Activated T-cell treated with anti-CD3 and anti-CD28 coated beads, Interleukin-2, amount 50 U/mL, for 1 hour (primary cell): ENCODE measurements at places on chromosomes 6 and 20.

DNA sequence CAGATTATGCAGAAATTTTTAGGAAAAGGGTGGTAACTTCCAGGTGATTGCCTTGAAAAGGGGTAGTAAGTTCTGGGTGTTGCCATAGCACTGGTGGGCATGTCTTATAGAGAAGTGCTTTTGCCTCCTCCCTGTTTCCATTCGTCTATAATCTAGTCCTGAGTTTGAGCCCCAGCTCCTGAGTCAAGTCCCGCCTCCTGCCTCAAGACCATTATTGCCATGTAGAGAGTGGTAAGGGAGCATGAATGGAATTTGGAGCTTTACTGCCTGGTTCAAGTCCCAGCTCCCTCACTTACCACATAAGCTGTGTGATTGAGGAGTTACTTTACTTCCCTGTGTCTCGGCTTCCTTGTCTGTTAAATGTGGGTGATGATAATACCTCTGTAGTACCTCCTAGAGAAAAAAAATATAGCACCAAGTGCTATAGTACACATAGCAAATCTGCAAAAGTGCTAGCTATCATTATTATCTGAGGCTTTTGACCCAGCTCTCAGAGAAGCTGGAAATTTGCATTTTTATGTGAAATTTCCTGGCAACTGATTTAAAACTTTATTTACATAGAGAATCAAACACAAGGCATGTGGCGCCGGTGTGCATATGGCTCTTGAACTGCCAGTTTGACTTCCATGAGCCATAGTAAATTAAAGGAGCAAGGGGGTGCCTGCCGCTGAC lies 36.0 kb downstream of the TGM6 start:
- DNase-seq: no peak

DNA sequence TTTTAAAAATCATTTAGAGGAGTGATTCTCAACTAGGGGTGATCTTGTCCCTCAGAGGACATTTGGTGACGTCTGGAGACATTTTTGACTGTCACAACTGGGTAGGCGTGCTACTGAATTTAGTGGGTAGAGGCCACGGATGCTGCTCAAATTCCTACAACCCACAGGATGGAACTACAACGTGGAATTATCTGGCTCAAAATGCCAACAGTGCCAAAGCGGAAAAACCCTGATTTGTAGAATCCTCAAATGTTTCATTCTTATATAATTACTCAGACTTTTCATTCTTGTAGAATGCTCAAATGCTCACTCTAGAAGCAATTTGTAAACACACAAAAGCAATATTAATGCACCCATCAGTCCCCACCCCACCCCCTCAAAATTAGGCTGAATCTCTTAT lies 229.8 kb downstream of the ZMYND8 start:
- no peak for DNase-seq

DNA sequence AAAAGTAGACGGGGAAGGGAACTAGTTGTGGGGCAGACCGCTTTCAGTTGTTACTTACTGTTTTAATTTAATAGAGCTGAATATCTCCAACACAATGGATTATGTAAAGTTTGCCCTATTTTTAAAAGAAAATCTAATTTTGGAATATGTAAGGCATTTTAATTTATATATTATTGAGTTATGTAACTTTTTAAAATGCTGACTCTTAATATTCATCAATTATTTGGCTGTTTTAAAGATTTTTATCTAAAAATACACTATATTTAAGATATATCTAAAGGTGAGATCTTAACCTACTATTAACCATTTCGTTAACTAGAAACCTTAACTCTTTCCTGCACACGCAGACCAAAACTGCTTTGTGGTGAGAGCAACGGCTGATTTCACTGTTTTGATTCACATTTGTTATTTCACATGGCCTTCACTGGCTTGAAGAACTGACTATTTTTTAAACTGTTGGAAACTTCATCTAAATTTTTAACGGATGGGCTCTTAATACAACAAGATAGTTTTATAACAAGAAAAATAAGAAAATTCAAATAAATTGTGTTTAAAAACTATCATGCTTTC lies 87.9 kb downstream of the HUS1B start:
- DNase-seq: no peak

DNA sequence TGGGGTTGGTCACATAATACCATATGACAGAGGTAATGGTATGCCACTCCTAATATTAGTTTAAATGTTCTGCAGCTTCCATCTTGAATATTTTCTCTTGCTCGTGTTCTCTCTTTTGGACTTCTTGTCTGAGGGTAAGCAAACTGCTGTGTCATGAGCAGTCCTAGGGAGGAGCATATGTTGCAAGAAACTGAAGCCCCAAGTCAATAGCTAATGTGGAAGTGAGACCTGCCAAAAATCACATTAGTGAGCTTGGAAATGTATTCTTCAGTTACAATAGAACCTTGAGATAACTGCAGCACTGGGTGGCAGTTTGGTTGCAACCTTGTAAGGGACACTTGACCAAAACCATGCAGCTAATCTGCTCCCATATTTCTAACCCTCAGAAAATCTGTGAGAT lies 178.2 kb upstream of the IMPG1 start:
- DNase-seq: no peak

- DNase-seq: no peak
Observed at GRCh38 chr6:158142789-158143188, 25.3 kb downstream of the SERAC1 start.

GRCh38 chr6:48377115-48377514 lies 266.1 kb upstream of the PTCHD4 start:
- DNase-seq: no peak

- DNase-seq: no peak
Observed at GRCh38 chr20:18176318-18176785, 38.7 kb downstream of the KAT14 start.

- DNase-seq: no peak
Observed at GRCh38 chr20:22408521-22409402, 175.6 kb downstream of the FOXA2 start.

GRCh38 chr6:56416247-56416646 lies 168.9 kb upstream of the COL21A1 start:
- DNase-seq: no peak

GRCh38 chr6:137339929-137340559 lies 120.9 kb upstream of the IFNGR1 start:
- no peak for DNase-seq

- no peak for DNase-seq
Observed at GRCh38 chr6:35048031-35048613, 93.0 kb downstream of the TCP11 start.

DNA sequence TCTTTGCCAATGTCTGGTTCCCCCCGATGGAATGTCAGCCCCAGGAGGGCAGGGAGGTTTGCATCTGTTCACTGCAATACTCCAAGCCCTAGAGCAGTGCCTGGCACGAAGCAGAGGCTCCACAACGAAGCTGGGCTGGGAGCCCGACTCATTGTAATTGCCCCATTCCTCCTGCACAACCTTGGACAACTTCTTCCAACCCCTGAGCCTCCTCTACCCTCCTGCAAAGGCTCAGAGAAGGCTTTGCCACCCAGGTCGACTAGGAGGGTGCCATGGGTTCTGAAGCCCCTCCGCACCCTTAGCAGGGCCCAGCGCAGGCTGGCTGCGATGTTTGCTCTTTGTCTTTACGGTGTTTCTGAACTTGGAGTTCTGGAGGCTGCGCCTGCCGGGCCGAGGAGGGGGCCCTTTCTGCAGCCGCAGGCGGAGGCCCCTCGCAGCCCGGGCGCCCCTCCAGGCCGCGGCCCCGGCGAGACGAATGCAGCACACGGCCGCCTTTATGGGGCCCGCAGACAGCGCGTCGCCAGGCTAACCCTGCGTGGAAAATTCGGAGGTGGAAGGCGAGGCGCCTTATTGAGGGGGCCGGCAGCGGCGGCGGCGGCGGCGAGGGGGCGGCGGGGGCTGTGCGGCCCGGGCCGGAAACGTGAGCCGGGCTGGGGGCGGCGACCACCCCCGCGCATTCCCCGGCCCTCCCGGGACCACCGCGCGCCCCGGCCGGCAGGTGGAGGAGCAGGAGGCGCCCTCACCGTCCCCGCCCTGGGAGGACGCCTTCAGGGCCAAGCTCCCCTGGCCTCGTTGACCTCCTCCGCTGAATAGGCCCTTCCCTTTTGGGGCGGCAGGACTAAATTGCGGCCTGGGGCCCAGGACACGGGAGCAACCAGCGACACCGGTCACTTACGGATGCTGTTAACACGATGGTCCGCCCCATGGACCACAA lies 27.0 kb downstream of the SNAI1 start:
- DNase-seq: no peak

- no peak for DNase-seq
Observed at GRCh38 chr6:136749359-136749997, 42.8 kb downstream of the MAP3K5 start.

- no peak for DNase-seq
Observed at GRCh38 chr20:56463428-56463827, 5.0 kb upstream of the RTF2 start.

GRCh38 chr6:75230484-75231325 lies 12.9 kb downstream of the COX7A2 start:
- DNase-seq: no peak

- DNase-seq: no peak
Observed at GRCh38 chr6:23006656-23007055, 437.3 kb downstream of the HDGFL1 start.

DNA sequence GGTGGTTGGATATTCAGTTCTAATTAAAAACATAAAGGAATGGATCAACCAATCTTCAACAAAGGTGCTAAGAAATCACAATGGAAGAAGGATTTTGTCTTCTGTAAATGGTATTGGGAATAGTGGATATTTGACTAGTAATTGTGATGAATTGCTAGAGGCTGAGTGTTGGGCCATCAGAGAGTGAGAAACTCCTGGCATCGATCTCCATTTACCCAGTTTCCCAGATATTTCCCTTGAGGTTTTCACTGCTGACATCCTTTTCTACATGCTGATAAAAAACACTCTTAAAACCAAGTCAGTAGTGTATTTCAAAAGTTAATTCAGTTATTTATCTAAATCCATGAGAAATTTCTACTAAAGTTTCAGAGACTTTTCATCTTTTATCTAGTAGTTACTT lies 40.4 kb upstream of the COL10A1 start:
- DNase-seq: no peak

GRCh38 chr20:48052475-48052835 lies 267.2 kb upstream of the SULF2 start:
- DNase-seq: no peak

- no peak for DNase-seq
Observed at GRCh38 chr6:35486005-35486925, 10.6 kb downstream of the TEAD3 start.

GRCh38 chr20:11551479-11551878 lies 366.2 kb upstream of the BTBD3 start:
- no peak for DNase-seq

GRCh38 chr6:108621117-108621516 lies 60.4 kb downstream of the FOXO3 start:
- DNase-seq: no peak

DNA sequence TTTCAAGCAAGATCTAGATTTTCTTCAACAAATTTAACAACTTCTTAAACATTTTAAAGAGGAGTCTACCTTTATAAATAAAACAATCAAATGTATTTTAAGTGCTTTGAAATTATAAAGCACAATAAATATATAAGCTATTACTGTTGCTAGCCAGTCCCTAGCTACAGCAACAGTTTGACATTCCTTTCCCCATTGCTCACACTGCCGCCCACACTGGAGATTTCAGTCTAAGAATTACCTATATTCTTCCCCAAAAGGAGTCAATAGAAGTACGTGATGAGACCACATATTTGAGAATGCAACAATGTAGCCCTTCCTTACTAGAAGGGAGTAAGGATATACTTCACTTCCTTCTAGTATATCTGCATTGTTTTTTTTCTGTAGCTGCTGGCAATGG lies 65.3 kb upstream of the RNF146 start:
- no peak for DNase-seq

DNA sequence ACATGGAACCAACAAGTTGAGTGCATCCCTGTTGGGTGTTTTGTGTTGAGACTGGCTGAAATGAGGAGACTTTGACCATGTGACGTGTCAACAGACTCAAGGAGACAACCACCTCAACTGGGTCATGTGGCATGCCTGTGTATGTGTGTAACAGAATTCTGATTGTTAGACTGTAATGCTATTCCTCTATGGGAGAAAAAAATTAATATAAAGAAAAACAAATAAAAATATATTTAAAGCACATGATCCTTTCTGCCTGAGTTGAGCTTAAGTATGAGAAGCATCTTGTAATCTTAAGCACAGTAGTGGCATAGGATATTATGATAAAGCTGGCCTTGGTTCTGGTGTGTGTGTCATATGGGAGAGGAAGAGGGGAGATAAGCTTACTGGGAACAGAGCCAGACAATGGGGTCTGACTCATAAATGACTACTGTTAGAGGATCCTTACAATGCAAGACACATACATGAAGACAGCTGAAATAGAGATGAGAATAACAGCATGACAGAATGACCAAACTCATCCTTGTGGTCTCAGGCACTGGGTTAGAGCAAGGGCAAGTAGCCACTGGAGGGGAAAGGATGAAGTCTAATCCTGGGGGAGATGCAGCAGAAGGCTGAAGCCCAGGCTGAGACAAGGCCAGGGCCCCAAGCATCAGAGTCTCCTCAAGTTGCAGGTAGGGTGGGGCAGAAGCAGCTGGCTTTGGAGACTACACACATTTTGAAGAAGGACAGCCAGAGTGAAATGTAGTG lies 9.2 kb downstream of the TP53INP2 start:
- no peak for DNase-seq

DNA sequence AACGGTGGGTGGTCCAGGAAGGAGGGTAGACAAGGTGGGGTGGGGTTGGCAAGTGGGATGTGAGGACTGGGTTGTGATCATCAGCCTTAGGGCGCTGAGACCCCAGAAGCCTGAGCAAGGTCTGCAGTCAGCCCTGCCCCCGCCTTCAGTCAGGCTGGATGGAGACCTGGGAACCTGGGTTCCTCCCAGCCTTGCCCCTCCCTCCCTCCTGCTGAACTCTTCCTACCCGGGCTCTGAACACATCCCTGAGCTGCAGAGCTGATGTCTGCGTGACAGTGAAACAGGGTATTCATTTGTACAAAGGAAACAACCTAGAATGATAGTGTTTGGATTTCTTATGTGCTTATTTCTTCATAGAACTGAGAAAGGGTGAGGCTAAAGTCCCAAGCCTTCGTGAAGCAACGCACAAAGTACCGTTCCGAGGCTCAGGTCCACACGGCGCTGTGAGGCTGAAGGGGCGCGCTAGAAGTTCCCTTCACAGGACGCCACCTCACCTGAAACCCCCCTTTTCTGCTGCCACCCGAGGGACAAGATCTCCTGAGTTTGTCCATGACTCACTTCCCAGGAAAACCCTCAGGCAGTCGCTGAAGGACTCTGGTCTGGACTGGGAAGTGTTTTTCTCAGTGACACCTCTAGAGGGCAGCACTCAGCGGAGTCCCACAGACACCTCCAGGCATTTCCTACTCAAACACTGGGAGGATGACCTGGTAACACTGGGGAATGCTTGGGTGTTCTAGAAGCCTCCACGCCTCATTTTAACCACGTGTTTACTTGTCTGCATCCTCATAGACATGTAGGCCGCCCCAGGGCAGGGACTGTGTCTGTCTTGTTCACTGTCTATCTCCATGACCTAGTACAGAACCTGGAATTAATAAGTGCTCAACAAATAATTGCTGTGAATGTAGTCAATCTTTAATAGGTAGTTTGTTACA lies 1.2 kb downstream of the GSTA5 start:
- peak; percentile 47 for DNase-seq

GRCh38 chr6:41700463-41701347 lies 34.7 kb downstream of the TFEB start:
- no peak for DNase-seq
